Cortex of kidney (tissue), 1 donor: ENCODE measurements at places on chromosomes 4 and X.

DNA sequence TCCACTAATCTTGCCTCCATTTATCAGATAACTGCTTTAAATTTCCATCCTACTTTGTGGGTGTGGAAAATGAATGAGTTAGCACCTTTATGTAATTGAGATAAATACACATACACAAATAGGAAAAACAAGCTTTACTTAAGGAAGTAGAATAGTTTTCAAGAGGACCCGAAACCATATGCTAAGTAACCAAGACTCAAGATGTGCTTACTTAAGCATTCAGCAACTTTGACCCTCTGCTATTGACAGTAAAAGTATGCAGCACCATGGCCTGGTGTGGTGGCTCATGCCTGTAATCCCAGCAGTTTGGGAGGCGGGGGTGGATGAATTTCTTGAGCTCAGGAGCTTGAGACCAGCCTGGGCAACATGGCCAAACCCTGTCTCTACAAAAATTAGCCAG is 29.9 kb downstream of the RNF175 start:
- DNase-seq, result no peak

GRCh38 chr4:170591076-170591475 is 501.3 kb upstream of the AADAT start:
- no peak for DNase-seq

DNA sequence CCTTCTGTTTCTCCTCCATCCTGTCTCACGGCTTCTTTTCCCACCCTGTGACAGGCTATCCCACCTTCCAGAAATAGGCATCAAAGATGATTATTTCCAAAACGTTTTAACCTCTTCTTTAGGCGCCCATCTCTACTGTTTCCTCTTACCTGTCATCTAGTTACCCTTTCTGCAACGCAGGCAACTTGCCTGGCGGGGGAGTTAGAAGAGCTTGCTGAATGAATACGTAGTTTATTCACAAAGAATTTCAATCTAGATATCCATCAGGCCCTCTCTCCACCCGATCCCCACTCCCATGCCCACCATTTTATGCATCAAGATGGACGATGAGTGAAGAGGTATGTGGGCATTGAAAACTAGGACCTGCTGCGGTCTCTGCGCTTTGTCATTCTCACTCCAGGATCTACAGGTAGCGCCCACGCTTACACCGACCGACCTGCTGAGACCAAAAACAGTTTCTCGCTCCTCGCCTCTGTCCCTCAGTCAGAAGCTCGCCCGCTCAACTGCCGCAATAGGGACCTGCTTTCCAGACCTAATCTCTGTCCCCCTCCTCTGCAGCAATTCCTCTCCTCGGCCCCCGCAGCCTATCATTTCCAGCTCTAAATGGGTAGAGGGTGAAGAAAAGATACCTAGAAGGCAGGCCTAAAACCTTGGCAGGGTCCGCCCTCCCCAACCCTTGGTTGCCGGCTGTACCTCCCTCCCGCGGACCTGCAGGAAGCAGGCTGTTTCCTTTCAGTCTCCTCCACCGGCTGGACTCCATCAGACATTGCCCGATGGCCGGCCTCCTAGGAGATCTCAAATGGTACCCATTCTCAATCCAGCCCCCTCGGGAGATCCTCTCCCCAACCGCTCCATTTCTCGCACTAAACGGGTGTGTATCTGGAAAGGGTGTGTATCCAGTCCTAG is 624 bp downstream of the BEX5 start:
- no peak for DNase-seq

- DNase-seq, result no peak
Observed at GRCh38 chrX:49753691-49754090, 57.9 kb upstream of the PAGE1 start.

DNA sequence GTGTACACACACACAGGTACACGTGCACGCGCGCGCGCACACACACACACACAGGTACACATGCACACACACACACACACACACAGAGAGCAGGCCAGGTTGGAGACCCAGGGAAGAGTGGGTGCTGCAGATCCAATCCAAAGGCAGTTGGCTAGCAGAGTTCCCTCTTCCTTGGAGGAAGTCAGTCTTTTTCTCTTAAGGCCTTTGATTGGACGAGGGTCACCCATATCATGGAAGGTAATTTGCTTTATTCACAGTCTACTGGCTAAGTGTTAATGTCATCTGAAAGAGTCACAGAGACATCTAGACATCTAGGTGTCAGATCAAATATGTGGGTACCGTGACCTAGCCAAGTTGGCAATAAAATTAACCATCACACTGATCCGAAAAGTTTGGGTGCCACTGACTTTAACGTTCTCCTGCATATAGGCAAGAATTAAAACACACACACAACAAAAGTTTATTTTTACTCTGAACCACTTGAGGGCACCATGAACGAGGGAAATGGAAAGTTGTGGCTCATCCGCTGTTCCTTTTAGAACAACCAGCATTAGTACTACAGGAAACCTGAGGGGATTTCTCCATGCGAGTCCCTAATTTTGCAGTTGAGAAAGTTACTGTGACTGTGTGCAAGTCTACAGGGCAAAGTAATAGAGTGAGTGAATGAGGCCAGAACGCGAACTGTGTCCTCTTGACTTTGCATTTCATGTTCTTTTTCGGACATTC is 66.0 kb upstream of the STOX2 start:
- DNase-seq, result no peak

- DNase-seq, result no peak
Observed at GRCh38 chr4:15938182-15938581, 358 bp downstream of the FGFBP1 start.

DNA sequence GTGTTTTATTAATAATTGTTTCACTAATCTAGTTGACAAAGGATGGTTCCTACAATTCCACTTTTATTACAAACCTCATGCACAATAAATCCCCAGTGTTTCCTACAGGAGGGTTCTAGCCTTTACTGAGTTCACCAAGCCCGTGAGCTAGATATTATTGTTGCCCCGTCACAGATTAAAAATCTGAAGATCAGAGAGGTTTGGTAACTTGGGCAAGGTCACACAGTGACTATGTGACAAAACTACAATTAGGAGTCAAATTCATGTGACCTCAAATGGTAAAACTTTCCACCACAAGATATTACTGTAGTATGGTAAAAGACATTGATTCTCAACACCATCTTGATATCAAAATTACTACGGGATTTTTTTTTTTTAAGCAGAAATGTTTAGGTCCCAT is 124.6 kb downstream of the BTC start:
- no peak for DNase-seq

DNA sequence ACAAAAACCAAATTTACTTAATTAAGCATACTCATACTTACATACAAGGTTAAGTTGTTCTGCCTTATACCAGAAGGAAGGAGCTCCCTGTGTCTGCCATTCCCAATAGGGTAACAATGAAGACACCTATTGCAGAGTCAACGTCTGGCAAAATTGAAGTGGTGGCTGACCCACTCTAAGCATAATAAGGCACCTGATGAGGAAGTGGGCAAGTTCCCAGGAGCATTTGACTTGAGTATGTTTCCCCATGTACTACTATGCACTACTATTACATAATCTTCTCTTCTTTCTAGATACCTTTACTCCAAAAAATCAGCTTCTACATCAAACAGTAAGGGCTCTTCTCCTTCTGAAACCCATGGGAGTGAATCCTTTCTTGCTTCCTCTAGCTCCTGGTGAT is 591.5 kb downstream of the PPARGC1A start:
- no peak for DNase-seq

DNA sequence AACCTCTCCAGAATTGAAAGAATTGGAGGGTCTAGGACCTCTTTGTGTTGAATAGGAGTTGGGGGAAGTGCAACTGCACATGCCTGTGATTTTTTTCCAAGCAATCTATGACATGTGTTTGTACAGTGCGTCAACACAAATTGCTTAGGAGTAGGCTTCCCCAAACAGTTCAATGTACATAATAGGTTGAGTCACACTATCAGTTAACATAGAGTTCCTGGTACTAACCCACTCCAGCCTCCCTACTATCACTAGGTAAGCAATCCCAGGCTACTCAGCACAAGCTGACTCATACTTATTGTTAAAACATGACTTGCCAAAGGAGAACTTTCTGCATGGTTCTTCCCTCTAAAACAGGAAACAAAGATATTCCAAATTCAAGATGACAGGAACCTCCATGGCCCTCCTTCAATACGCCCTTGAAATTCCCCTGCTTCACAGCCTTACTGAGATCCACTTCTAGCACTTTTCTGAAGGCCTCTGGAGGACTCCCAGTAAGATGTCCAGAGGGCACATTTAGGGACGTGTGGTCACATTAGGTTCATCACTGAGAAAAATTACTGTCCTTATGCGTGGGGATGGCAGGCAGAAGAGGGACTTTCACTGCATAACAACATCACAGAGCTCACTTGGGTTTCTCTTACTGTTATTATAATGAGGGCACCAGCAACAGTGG is 8.4 kb upstream of the VSIG1 start:
- no peak for DNase-seq

DNA sequence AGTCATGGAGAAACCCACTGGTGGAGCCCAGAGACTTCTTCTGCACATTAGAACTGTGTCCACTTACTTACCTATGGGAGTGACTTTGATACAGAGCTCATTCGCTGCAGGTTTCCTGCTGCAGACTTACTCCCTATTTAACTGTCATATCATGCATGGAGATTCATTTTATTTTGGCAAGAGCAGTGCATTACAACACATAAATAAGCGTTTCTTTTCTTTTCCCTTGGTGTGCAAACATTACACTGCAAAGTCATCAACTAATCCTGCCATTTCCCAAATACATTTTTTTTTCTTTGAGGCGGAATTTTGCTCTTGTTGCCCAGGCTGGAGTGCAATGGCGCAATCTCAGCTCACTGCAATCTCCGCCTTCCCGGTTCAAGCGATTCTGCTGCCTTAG is 230.9 kb upstream of the SFRP2 start:
- DNase-seq, result no peak
